Putamen (tissue), 1 donor: ENCODE measurements at places on chromosomes 4 and X.

GRCh38 chrX:30992381-30992904 lies 79.4 kb downstream of the FTHL17 start:
- no peak for DNase-seq

GRCh38 chr4:16023776-16024408 lies 59.9 kb downstream of the PROM1 start:
- DNase-seq: no peak

DNA sequence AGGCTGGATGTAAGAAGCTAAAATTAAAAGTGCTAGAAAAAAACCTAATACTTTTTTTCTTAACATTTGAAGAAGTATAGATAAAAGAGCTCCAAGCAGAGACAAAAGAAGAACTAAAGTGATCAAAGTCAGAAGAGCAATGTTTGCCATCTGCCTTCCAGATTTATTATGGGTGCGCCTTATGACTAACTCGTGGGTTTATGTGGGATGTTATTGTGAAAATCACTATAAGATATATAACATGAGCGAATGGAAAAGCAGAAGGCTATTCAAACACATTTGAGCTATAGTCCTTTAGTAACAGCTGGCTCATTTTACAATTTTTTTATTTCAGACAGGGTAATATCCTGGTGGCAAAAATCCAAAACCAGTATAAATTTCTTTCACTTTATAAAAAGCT lies 1040.7 kb downstream of the RAPGEF2 start:
- DNase-seq: peak; percentile 16

DNA sequence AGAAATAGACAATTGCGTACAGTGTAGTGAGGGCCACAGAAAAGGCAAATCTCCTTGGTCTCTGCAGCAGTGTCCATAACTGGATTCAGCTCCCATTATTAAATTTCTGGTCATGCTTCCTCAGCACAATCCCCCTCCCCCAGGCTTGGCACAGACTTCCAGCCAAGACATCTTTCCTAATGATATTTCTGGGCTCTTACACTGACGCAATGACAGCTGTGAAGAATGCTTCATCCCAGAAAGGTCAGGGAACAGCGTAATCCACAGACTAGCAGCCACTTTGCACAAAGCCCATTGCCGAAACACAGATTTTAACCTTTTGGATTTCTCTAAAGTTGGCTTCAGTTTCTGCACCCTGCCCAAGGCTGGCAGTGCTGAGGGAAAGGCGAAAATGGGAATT lies 597.6 kb upstream of the CPEB2 start:
- no peak for DNase-seq

DNA sequence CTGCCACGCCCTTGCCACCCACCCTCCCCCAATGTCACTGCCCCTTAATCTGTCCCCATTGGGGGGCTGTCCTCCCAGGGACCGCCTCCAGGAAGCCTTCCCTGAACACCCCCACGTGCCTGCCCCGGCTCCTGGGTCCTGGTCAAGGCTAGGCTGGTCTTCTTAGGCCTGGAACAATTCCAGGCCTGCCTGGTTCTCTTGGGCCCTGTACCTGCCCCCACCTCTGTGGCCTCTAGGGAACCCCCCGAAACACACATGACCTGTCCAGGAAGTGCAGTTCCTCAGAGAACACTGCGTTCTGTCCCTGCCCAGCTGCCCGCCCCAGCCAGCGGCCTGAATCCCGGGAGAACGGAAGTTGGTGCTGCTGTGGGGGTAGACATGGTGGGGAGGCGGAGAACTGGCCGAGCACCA lies 5.1 kb downstream of the MXD4 start:
- no peak for DNase-seq

GRCh38 chr4:3677748-3678070 lies 88.5 kb upstream of the ADRA2C start:
- DNase-seq: no peak

DNA sequence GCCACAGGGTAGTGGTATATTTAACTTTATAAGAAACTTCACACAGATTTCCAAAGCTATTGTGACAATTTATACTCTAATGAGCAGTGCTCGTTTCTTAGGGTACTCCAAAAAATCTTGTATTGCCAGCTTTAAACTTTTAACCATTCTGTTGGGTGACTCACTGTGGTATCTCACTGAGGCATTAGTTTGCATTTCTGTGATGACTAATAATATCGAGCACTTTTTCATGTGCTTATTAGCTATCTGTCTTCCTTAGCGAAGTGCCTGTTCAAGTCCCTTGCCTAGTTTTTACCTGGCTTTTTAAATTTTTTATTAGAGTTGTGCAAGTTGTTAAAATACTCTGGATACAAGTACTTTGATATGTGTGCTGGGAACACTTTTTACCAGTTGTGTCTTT lies 5.5 kb downstream of the PNMA3 start:
- DNase-seq: no peak

DNA sequence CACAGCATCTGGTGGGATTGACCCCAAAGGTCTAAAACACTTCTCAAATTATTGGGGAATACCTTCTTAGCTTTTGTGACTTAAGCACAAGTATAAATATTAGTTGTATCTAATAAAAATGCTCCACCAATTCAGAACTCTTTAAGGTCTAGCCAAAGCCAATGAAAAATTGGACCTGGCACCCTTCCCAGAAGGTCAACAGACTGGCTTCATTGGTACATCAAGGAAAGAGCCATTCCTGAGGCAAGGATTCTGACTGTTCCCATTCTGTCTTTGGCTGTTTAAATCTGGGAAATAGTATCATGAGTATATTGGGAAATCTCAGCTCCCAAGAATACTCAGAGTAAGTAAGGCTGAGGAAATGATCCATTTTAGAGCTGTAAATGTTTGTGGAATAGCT lies 153.0 kb upstream of the TRPC5 start:
- no peak for DNase-seq

DNA sequence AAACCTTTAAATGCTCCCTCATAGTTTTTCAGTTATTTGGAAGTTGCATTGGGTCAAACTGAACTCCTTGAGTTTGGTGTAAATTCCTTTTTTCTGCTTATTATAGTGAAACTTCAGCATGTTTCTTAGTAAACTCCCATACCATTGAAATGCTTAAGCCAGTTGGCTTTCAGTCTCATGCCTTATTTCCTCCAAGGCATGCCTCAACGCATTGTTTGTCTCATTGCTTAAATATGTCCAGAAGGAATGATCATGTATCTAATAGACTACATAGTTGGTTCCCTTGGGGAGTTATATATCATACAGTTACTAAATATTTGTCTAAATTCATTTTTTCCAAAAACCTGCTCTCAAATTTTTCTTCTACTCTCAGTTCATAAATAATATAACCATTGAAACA lies 114.0 kb downstream of the STOX2 start:
- no peak for DNase-seq

DNA sequence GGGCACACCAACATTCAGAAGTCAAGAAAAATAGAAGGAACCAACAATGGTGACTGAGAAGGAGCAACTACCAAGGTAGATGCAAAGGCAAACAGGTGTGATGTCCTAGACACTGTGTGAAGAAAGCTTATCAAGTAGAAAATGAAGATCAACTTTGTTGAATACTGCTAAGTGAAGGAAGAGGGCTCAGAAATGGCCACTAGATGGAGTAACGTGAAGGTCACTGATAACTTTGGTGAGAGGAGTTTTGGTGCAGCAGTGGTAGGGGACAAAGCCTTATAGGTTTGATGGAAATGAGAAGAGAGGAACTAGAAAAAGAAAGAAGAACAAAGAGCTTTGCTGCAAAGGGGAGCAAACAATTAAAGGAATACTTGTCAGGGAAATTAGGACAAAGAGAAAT lies 23.5 kb downstream of the OTC start:
- no peak for DNase-seq

DNA sequence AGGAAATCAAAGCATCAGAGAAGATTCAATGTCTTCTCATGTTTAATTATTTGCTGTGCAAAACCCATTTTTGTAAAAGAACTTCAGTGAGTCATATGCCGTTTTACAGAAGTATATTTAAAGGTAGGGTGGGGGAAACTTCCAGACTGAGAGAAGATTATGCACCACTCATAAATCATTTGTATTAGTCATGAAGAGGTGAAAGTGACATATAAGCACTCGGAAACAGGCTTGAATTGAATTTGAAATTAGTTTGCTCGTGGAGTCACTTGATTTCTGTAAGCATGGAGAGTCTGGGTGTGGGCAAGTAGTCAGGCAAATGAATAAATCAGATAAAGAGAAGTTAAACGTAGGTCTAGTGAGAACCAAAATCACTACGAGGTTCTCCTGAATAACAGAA lies 335.1 kb downstream of the ANK2 start:
- DNase-seq: peak; percentile 62

DNA sequence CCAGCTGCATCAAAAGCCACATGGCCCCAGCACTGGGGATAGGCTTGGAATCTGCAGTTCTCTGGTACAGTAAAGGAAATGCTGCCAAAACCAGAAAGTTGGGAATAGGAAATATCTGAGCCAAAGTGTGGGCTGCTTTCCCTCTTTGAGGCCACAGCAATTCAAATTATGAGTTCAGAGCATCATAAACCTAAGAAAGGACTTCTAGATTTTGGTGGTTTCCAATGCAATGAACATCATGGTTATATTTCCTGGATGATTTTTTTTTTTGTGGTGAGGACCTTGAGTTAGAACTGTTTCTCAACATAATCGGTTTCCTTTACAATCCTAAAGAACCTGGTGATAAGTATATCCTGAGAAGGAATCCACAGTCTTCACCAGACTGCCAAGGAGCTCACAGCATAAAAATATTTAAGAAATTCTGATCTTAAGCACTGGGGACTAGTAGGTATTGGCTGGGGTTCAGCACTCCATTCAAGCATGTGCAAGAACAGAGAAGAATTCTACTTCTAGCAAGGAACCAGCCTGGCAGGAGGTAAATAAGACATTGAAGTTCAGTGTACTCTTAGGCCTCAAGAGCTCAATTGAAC lies 29.8 kb upstream of the ARHGAP24 start:
- DNase-seq: no peak

GRCh38 chr4:145679991-145680455 lies at the start of gene C4orf51:
TSS of gene C4orf51 (plus strand) at chr4:145680146. CDS start at chr4:145680204, 58 bp downstream.
- peak; percentile 18 for DNase-seq

DNA sequence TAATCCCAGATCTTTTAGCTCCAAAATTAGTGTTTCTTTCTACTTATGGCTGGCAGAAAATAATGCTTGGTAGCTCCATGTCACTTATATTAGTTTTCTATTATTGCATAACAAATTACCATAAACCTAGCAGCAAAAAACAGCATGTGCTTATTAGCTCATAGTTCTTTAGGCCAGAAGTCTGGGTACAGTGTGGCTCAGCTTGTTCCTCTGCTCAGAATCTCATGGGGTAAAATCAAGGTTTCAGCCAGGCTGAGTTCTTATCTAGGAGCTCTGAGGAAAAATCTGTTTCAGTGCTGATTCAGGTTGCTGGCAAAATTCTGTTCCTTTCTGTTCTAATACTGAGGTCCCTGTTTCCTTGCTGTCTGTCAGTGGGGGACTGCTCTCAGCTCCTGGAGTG lies 101.1 kb downstream of the CT47B1 start:
- no peak for DNase-seq

DNA sequence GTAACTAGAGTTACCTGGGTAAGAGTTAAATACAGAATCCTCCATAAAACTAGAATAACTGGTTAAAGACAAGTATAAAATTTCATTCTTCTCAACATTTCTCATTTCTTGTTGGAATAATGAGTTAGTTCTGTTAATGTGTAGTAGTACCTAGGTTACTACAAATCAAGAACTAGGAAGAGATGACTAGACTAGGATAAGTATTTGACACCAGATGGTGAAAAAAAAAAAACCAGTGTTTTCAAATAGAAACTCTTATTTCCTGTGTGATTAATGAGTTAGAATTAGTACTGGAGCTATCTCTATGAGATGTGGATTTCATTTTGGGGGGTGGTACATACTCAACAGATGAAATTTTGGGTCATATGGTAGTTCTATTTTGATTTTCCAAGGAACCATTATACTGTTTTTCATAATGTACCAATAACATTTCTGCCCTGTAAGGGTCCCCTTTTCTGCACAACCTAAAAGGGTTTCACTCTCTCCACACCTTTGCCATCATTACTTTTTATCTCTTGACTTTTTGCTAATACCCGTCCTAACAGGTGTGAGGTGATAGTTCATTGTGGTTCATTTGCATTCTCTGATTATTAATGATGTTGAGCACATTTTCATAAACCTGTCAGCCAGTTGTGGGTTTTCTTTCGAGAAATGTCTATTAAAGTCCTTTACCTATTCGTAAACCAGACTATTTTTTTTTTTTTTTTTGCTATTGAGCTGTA lies 1.7 kb upstream of the VCX start:
- no peak for DNase-seq

GRCh38 chrX:110277609-110278008 lies 40.3 kb downstream of the AMMECR1 start:
- no peak for DNase-seq

- no peak for DNase-seq
Measured at GRCh38 chr4:55447108-55447708, 51.5 kb downstream of the TMEM165 start.

DNA sequence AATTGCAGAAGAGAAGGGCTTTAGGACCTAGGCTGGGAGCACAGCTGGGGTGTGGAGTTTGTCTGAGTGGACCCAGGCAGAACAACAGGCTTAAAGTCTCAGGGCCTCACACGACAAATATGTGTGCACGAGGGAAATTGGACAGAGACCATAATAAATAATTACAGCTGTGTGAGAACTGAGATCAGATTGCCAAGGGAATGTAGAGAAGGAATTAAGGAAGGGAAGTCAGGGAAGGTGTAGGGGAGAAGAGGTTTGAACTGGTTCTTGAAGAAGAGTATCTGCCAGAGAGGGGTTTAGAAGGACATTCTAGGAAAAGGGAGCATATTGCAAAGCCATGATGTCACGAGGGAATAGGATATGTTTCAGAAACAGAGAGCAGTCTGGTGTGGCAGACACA lies 120.7 kb upstream of the TSPAN5 start:
- DNase-seq: no peak

DNA sequence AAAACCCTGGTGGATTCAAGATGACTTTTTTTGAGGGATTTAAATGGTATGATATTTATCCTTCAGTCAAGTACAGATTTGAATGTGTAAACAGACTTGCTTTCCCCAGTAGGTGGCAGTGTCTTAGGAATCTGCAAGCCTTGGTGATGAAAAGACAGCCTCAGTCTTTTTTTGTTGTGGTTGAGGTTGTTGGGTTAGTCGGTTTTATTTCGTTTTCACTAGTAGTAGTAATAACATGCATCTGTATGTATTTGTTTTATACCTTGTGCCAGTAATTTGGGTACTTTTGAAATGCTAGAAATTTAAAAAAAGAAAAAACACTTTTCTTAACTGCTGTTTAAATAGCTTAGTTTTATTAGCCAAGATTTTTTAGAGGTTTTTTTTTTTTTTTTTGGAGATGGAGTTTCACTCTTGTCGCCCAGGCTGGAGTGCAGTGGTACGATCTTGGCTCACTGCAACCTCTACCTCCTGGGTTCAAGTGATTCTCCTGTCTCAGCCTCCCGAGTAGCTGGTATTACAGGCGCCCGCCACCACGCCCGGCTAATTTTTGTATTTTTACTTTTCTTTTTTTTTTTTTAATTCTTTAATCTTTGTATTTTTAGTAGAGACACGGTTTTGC lies 39.2 kb downstream of the COPS4 start:
- DNase-seq: peak; percentile 32

- DNase-seq: no peak
Measured at GRCh38 chr4:186485150-186485549, 70.2 kb downstream of the MTNR1A start.

GRCh38 chr4:153610623-153611376 lies 73.3 kb upstream of the TLR2 start:
- no peak for DNase-seq
